Ammon's horn (tissue), 1 donor: ENCODE measurements at places on chromosomes 7 and 10.

DNA sequence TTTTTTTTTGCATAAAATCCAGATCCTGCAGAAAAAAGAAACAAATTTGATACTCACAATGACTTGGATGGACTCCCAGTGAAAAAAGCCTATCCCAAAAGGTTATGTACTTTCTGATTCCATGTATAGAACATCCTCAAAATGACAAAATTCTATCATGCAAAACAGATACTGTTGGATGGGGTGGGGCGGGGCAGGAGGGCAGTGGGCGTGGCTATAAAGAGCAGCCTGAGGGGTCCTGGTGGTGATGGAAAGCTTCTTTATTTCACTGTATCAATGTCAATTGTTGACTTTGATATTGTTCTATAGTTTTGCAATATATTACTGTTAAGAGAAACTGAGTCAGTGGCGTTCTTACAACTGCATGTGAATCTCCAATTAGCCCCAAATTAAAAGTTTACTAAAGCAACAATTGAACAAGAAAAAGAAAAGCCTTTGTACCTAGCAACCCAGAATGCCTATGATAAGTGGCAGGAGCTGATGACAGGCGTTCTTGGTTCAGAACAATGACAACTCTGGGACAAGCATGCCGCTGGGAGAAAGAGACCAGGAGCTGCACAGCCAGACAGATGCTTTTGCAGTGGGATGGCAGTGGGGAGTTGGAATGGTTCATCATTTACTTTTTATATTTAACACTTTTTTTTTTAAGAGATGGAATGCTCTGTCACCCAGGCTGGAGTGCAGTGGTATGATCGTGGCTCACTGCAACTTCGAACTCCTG, 101.9 kb downstream of the LHPP start:
- no peak for DNase-seq

DNA sequence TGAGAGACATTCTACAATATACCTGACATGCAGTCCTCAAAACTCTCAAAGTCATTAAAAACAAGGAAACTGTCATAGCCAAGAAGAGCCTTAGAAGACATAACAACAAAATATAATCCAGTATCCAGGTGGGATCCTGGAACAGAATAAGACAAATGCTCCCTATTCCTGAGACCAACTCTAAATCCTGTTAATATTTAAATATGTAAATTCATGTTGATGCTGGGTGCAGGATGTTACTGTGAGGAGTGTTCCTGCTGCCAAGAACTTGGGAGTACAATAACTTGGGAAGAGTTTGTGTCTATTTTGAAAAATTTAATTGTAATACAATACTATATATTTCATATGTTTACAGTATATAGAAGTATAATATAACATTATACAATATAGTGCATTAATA, 61.0 kb downstream of the FAS start:
- DNase-seq = no peak

DNA sequence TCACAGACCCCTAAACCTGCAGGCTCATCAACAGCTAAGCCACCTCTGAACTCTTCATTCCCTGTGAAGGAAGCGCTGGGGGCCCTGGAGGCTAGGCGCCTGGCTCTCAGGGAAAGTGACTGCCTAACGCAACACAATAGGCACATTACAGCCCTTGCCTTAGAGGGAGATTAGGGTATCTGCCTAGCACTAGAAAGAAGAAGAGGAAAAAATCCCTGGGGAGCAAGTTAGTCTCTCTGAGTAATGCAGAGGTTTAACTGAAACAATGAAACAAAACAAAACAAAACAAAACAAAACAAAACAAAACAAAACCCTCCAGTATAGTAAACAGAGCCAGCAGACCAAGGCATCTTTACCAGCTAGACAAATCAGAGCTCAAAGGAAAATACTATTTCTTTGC, 2.6 kb downstream of the ZNF777 start:
- no peak for DNase-seq

DNA sequence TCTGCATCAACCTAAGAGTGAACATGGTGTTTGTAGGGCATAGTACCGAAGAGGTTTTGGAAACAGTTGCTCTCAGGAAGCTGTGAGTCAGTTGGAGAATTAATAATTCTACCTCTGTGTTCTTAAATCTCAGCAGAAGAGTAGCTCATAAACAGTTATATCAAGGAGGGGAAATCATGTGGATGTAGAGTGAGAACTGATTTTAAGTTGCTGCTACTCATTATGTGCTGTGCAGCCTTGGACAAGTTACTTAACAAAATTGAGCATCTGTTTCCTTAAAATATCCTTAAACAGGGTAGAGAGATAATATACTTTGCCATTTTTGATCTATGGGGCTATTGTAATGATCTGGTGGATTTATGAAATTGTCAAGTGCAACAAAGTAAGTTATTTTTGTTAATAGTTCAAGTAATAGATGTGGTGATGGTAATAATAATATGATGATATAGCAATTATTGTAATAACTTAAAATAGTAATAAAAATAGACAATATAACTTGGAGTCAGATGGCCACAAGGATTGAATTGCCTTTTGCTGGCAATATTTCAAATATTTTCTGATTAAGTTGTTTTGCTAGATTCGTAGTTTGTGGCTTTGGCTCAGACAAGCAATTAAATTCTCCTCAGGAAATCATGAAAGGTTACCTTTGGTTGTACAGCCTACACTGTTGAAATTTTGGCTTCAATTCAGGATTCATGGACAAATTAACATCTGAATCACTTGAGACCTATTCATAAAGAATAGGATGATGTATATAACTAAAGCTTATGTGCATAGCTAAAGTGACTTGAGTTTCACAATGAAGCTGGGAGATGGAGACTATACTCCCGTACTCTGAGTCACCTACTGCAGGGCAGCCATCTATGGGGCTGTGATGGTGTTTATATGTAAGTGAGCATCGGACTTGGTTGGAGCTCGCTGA, 228.5 kb downstream of the CDK14 start:
- no peak for DNase-seq

GRCh38 chr7:134461916-134462315, 3.0 kb upstream of the AKR1B1 start:
- DNase-seq = no peak

DNA sequence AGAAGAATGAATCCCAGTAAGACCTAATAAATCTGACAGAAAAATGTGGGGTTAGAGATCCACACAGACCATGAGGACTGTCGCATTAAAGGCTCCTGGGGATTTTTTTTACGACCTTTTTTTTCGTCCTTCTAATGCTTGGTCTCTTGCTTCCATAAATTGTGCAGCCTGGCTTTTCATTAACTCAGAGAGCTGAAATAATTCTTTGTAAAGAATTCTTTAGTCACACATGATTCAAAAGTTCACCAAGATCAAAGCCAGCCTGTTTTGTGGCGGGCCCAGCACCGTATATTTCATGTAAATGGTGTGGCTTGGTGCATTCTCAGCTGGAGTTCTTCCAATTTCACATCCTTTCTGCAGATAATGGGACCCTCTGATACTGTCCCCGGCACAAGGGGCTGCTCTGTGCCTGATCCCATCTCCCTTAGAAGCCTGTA, 206.6 kb upstream of the BMPER start:
- DNase-seq = no peak

GRCh38 chr10:69065406-69066361, 22.2 kb upstream of the SRGN start:
- no peak for DNase-seq

- no peak for DNase-seq
Observed at GRCh38 chr7:50633414-50633710, 68.2 kb upstream of the DDC start.
